ENCODE measurements at places on chromosomes 11 and 22. TPM values are rescaled to one million over a fixed set of nuclear protein-coding genes. Genes with fewer than 3 reads are reported as not detected.

Gene PRG3
- not detected for total RNA-seq

Gene OR51E1
- 1.2 TPM for total RNA-seq

DNA sequence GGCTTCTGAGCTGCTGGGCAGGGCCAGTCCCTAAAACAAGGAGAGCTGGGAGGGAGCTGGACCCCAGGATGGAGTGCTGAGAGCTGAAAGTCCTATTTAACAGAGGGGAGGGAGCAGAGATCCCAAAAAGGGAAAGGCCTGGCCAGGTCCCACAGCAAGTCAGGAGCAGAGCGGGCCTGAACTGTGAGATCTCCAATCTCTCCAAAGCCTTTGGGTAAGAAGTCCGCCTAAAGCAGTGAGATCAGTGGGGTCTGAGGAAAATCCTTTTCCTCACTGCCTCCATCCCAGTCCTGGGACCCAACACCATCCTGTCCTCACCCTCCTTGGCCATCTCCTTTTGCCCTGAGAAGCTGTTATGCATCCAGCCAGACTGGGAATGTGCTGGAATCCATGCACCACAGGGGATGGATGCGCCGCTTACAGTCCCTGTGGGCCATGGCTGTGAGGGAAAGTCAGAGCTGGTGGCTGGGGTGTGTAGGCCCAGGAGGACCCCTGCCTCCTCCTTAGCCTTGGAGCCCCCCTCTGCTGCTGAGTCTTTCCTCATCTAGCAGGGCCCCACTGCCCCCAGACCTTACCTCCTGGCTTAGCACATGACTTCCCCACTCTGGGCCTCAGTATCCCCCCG lies 8.6 kb downstream of the LRRC75B start:
- DNase-seq = no peak

DNA sequence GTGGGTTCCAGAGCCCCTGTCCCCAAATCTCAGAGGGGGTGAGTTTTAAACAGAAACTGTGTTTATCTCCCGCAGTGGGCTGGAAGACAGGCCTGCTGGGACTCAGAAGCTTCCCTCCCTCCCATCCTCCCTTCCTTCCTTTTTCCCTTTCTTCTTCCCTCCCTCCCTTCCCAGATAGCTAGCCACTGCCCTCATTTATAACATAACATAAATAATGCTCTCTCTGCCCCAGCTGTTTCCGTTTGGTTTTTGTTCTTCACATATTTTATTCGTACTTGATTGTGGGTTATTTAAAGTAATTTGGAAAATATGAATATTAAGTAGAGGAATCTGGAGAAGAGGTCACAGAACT lies 140.9 kb downstream of the TEAD1 start:
- no peak for DNase-seq

- no peak for DNase-seq
Observed at GRCh38 chr11:48063424-48063978, 83.1 kb downstream of the PTPRJ start.

DNA sequence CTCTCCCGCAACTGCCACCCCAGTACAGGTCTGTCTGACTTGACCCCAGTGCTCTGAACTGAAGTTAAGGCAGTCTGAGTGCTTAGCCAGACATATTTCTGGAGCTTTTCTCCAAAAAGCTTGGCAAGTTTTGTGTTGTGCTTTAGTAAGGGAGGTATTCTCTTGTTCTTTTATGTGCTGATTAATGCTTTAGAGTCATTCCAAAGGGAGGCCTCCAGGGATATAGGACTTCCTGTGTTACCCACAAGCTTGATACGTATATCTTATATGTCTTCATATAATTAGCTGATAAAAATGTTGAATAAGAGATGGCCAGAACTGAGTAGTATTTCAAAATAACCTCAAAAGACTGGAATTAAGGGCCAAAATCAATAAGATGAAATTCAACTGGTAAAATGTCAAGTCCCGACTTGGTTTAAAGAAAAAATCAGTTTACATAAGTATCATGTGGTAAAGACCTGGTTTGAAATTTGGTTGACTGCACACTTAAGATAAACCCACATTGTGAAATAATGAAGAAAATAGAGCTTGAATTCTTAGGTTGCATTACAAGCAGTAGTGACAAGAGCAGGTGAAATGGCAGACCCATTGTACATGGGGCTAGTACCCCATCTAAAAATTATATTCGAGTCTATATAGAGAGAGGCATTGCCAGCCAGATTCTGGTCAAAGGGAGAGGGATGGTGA lies 226.9 kb downstream of the SNX19 start:
- DNase-seq = no peak

GRCh38 chr22:27935897-27936296 lies 16.8 kb upstream of the PITPNB start:
- DNase-seq = no peak

DNA sequence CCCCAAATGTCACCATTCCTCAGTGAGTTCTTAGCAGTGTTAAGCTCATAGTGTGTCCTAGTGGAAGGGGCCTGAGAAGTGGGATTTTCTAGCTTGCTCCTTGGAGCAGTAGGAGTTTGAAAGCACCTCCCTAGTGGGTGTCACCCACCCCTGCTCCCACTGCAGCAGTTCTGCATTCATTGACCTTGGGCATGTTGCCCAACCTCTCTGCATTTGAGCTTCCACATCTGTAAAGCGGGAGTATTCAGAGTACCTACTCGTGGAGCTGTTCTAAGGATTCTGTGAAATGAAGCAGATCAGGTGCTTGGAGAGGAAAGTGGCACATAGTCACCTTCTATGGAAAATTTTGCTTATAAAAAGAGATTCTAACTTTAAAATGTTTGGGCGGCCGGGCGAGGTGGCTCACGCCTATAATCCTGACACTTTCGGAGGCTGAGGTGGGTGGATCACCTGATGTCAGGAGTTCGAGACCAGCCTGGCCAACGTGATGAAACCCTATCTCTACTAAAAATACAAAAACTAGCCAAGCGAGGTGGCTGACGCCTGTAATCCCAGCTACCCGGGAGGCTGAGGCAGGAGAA lies 16.9 kb downstream of the LMO2 start:
- no peak for DNase-seq

Measured in Peyer's patch (tissue), 4 donors.